ENCODE measurements at places on chromosomes 16 and 17.

- DNase-seq: no peak
Measured at GRCh38 chr17:27549251-27549893, 81.6 kb upstream of the LGALS9 start.

DNA sequence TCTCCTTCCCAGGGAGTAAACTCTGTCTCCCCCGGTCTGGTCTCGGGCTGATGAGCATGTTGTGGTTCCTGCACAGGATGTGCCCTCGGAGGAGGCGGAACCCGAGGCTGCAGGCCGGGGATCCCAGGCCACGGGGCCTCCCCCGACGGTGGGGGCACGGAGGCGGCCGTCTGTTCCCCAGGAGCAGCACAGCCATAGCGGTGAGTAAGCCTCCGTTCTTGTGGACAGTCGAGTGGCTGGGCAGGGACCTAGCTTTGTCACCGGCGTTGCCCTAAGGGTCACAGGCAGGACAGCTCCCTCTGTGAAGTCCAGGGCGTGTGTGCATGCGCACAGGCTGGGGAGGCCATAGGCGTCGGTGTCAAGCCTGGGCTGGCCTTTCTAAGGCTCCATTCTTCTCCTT is 3.5 kb downstream of the ZNF213 start:
- DNase-seq: no peak

GRCh38 chr16:65681406-65681805 is 559.5 kb upstream of the CDH11 start:
- no peak for DNase-seq

DNA sequence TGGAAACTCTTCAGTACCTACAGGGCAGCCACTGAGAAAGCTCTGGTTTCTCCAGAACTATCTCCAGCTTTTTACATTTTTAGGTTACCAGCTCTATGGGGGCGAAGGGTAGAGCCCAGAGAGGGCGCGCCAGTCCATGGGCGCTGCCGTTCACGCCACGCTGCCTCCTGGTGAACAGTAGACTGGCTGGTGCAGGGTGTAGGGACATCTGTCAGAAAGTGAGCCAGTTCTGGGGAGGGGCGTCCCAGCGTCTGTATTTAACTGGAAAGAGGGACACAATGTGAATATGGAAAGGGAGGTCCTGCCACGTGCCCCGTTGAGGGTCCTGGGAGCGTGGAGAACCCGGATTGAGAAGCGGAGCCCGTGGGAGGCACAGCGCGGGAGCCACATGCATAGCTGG is 16.4 kb upstream of the CLEC18A start:
- no peak for DNase-seq

DNA sequence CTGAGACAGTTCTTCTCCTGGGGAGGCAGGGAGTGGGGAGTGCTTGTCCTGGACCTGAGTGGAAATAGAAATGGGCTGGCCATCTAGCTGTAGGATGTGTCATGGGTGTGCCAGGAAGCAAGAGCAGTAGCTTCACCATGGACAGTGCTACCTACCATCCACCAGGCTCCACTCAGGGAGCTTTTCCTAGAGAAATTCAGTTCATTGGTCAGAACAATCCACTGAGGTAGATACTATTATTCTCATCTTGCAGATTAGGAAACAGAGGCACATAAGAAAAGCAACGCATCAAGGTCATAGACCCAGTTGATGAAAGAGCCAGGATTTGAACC is 372.0 kb downstream of the SLC39A11 start:
- no peak for DNase-seq

All from activated CD4-positive, alpha-beta T cell treated with anti-CD3 and anti-CD28 coated beads, Interleukin-2, amount 10 ng/mL, durations not matched to agents 24 days and 14 days (primary cell).